ENCODE measurements at places on chromosomes 12 and 14. TPM values are rescaled to one million over a fixed set of nuclear protein-coding genes. Genes with fewer than 3 reads are reported as not detected.
A peak's percentile ranks its signal among the peaks of the same experiment; 100 is the strongest.

DNA sequence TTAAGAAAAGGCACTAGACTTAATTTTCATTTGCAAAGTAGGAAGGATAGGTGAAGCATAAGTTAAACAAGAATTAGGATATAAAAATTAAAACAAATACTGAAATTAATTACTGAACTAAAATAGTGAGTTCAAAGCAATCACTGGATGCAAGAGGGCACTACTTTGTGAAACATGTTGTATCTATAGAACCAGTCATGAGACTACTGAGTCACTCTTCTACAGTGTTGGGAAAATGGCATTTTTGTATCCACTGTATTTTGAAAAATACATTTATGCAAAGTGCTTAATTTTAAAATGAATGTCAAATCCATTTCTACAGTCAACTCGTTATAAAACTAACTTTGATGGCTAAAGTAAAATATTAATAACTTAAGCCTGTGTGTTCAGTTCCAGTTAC is 47.9 kb downstream of the SEL1L start:
- DNase-seq: no peak
- no peak overlapping the region for H3K27ac ChIP-seq
- H3K27me3 ChIP-seq: no peaks in the 10 kb centered on the region
- H3K4me1 ChIP-seq: no peaks in the 10 kb centered on the region
- peaks cover 60% of the 10 kb centered on the region for H3K36me3 ChIP-seq

DNA sequence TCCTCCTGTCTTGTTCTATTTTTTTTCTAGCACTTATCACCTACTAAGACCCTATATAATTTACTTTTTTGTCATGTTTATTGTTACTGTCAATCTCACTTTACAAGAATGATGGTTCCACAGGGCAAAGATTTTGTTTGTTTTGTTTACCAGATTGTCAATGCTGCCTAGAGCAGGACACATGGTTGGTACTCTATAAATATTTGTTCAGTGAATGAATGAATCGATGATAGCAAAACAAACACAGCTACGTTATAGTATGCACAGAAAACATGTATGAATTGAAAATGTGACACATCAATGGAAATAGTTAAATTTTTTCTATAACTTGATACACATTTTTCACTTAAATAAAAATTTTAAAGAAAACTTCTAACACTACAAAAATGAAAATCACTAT is 67.1 kb upstream of the KRR1 start:
- H3K27me3 ChIP-seq: no peaks in the 10 kb centered on the region
- H3K36me3 ChIP-seq: no peaks in the 10 kb centered on the region
- H3K4me1 ChIP-seq: peaks cover 3% of the 10 kb centered on the region
- no peak overlapping the region for H3K4me3 ChIP-seq

DNA sequence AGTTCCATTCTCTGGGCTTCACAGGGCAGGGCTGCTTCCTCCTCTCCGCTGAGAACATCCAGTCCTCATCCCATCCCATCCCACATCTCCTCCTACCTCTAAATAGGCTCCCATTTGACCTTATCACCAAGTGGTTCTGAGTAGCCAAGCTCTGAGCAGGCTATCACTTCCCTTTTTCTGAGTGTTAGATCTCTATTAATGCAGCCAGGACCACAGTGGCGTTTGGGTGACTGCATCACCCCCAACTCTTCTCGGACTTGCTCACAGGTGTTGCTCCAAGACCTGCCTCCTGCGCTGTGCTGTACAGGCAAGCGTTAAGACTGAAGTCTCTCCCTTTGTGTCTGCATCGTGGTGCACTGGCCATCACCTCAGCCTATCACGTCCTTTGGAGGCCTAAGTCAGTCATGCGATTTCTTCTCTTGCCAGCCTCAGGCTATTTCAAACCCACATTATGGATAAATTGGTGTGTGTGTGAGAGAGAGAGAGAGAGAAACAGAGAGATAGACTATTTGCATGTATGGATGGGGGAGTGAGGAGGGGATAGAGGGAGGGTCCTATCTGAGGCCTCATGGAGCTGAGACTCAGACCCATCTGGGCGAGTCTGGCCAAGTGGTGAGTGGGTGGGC is 12.4 kb upstream of the HHIPL1 start:
- no peak for DNase-seq
- H3K27me3 ChIP-seq: no peaks in the 10 kb centered on the region
- H3K27ac ChIP-seq: no peak overlapping the region
- H3K36me3 ChIP-seq: no peaks in the 10 kb centered on the region

- H3K27me3 ChIP-seq: no peaks in the 10 kb centered on the region
- H3K4me3 ChIP-seq: no peak overlapping the region
- no peaks in the 10 kb centered on the region for H3K36me3 ChIP-seq
- no peak for DNase-seq
- H3K27ac ChIP-seq: no peak overlapping the region
- 0 out of 2 replicates have a peak, but pooled peaks cover 4% of the 10 kb centered on the region for H3K4me1 ChIP-seq
Observed at GRCh38 chr12:11738450-11738849, 89.0 kb downstream of the ETV6 start.

GRCh38 chr12:27627123-27627852 is 69.0 kb upstream of the REP15 start:
- H3K27ac ChIP-seq: no peak overlapping the region
- DNase-seq: no peak
- no peaks in the 10 kb centered on the region for H3K4me1 ChIP-seq
- H3K27me3 ChIP-seq: no peaks in the 10 kb centered on the region
- no peak overlapping the region for H3K4me3 ChIP-seq

- H3K27ac ChIP-seq: no peak overlapping the region
- H3K4me3 ChIP-seq: no peak overlapping the region
- peaks cover 2% of the 10 kb centered on the region for H3K4me1 ChIP-seq
- no peak for DNase-seq
- no peaks in the 10 kb centered on the region for H3K36me3 ChIP-seq
Observed at GRCh38 chr12:53093777-53094393, 3.6 kb upstream of the IGFBP6 start.

SART3 gene
- total RNA-seq: 103 TPM

LGR5 gene
- 0.15 TPM for total RNA-seq

- DNase-seq: no peak
- H3K27me3 ChIP-seq: no peaks in the 10 kb centered on the region
- no peaks in the 10 kb centered on the region for H3K36me3 ChIP-seq
Observed at GRCh38 chr14:44168566-44168965, 338.5 kb downstream of the FSCB start.

- H3K4me3 ChIP-seq: no peak overlapping the region
- H3K36me3 ChIP-seq: no peaks in the 10 kb centered on the region
- peaks cover 3% of the 10 kb centered on the region for H3K27me3 ChIP-seq
- peaks cover 28% of the 10 kb centered on the region for H3K4me1 ChIP-seq
- no peak for DNase-seq
- H3K27ac ChIP-seq: no peak overlapping the region
Observed at GRCh38 chr14:101075801-101076413, 172.4 kb upstream of the RTL1 start.

GRCh38 chr12:90622431-90622830 is 332.5 kb downstream of the CCER1 start:
- DNase-seq: no peak
- no peak overlapping the region for H3K27ac ChIP-seq
- no peak overlapping the region for H3K4me3 ChIP-seq
- no peaks in the 10 kb centered on the region for H3K27me3 ChIP-seq

ACOT6 gene
- total RNA-seq: not detected

POU6F1 gene
- 8.7 TPM for total RNA-seq

DPPA3 gene
- total RNA-seq: 1.2 TPM

SUPT16H gene
- total RNA-seq: 209 TPM

DNA sequence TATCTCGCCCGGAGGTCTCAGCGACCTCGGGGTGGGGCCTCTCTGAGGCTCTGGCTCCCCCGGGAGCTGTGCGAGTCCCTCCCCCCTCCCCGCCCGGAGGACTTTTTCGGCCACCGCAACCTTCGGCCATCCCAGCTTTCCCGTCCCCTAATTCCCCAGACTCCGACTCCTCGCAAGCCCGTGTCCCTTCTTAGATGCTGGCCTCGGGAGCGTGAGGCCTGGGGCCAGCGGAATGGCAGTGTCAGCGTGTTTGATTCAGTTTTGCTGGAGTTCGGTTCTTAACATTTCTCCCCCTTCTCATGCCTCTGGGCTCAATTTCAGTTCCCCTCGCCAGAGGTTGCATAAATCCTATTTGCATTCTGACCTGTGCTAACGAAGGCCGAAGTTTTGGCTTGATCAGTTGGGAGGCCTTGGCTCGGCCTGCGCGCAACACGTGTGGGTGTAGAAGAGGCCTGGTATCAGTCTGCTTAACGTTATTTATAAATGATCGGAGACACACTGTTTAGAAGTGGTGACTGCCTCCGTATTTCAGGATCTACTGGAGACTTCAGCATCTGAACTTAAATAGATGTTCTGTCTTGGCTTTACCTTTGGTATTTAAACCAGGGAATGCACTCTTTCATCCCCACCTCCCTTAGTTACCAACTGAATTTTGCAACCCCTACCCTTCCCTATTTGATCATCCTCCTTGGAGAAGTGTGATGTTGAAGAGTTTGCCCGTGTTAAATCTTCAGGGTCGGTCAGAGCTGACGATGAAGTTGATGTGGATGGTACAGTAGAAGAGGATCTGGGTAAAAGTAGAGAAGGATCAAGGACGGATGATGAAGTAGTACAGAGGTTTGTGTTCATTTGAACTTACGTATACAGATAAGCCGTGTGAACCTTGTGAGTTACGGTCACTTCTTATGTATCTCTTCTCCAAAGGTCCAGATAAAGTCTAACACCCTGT is 851 bp downstream of the HSP90B1 start:
- H3K36me3 ChIP-seq: peaks cover 25% of the 10 kb centered on the region
- H3K27me3 ChIP-seq: no peaks in the 10 kb centered on the region
- peak overlapping the region; percentile 93 for H3K4me3 ChIP-seq
- H3K4me1 ChIP-seq: peaks cover 3% of the 10 kb centered on the region
- DNase-seq: no peak

GRCh38 chr12:62724947-62725451 is 210.0 kb downstream of the PPM1H start:
- no peaks in the 10 kb centered on the region for H3K36me3 ChIP-seq
- peak; percentile 73 for DNase-seq
- H3K4me1 ChIP-seq: peaks cover 25% of the 10 kb centered on the region
- no peak overlapping the region for H3K27ac ChIP-seq
- no peak overlapping the region for H3K4me3 ChIP-seq

DNA sequence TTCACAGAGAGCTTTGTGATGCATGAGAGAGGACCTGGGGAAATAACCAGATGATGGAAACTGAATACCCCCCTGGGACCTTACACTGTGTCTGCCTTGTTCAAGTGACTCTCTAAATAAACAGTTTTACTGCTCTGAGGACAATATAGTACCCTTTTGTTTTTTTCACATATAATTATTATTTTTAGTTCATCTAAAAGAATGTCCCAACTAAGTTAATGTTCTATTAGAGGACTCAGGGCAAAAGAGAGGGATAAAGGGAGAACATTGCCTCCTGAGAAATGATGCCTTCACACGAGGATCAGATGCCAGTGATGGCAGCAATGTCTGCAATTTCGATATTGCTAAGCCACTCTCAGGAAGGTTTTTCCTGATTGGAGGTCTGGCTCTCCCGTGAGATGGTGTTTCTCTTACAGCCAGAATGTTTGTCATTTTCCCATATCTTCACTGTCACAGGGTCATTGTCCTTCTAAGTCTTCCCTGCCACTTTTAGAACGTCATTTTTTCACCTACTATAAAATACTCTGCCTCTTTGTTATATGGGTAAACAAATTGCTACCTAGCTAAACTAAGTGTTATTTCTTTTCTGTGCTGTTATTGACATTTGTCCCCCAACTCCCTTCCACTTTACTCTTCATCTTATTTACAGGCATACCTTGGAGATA is 201.6 kb downstream of the RAD51B start:
- no peak for DNase-seq
- no peak overlapping the region for H3K4me3 ChIP-seq

NPFF gene
- 0.80 TPM for total RNA-seq

GRCh38 chr14:100350276-100350926 is 27.3 kb downstream of the SLC25A47 start:
- no peak for DNase-seq
- no peak overlapping the region for H3K4me3 ChIP-seq
- H3K36me3 ChIP-seq: peaks cover 70% of the 10 kb centered on the region
- H3K27me3 ChIP-seq: no peaks in the 10 kb centered on the region
- no peak overlapping the region for H3K27ac ChIP-seq

GRCh38 chr12:3299929-3300832 is 190.8 kb upstream of the PRMT8 start:
- peak; percentile 93 for DNase-seq
- peaks cover 13% of the 10 kb centered on the region for H3K4me1 ChIP-seq
- H3K4me3 ChIP-seq: peak overlapping the region; percentile 42
- peaks cover 4% of the 10 kb centered on the region for H3K27me3 ChIP-seq

DNA sequence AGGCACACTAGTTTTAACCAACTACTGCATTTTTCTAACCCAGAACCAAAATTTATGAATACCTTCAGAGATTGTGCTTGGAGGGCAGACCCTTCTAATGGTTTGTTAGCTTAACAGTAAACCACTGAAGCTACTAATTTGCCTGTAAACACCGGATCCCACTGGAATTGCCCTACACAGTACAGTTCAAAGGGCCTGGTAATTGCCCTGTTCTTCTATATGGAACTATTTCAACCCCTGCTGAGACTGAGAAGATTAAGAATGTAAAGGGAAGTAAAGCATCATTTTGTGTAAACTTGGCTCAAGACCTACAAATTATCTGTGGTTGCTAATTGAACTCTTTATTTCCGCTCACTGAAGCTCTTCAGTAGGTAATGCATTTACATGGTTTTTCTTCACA is 468.1 kb downstream of the NPAS3 start:
- no peak overlapping the region for H3K4me3 ChIP-seq
- H3K36me3 ChIP-seq: no peaks in the 10 kb centered on the region
- no peaks in the 10 kb centered on the region for H3K27me3 ChIP-seq
- no peak for DNase-seq

DNA sequence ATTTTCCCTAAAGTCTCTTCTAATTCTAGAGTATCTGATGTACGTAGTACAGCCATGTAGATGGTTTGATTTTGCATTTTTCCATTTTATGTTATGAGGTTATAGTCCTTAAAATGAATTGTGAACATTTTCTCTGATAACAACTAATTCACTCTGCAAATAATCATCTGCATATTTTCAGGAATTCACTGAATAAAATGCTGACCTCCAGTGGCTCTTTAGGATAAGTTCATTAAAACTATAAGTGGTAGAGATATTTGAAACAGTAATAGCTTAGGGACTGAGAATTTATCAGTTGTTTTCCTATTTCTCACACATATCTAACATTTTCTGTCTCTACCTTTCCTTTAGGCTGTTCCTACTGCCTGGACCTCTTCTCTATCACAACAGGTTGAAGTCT is 4.4 kb downstream of the MSRB3 start:
- H3K4me3 ChIP-seq: no peak overlapping the region
- no peaks in the 10 kb centered on the region for H3K36me3 ChIP-seq
- no peak for DNase-seq
- H3K4me1 ChIP-seq: peaks cover 1% of the 10 kb centered on the region

KRT6B gene
- total RNA-seq: not detected

- peaks cover 1% of the 10 kb centered on the region for H3K27me3 ChIP-seq
- no peaks in the 10 kb centered on the region for H3K36me3 ChIP-seq
- H3K4me1 ChIP-seq: no peaks in the 10 kb centered on the region
- no peak overlapping the region for H3K4me3 ChIP-seq
Observed at GRCh38 chr12:10624605-10625004, 11.2 kb upstream of the MAGOHB start.
